Activated T-cell treated with anti-CD3 and anti-CD28 coated beads, Interleukin-2, amount 50 U/mL, for 24 hours (primary cell): ENCODE measurements at places on chromosomes 1 and 21.

GRCh38 chr1:218374401-218375353, 29.5 kb downstream of the TGFB2 start:
- H3K27ac ChIP-seq = no peak overlapping the region
- no peak for DNase-seq
- no peaks in the 10 kb centered on the region for H3K36me3 ChIP-seq
- peaks cover 26% of the 10 kb centered on the region for H3K4me1 ChIP-seq
- peaks cover 78% of the 10 kb centered on the region for H3K27me3 ChIP-seq
- H3K4me3 ChIP-seq = no peak overlapping the region

DNA sequence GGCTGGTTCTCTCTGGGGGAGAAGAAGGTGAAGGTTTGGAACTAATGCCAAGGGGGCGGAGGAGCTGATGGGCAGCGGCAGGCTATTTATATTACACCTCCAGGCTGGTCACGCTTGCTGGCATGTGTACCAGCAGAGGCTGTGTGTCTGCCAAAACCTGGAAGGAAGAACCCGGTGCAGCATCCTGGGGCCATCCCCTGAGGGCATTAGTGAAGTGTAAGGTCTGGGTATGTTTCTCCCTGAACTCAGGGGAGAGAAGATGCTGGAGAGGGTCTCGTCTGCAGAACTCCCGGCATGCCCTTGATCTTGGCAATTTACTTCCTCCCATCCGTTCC, 5.3 kb downstream of the DISP3 start:
- no peaks in the 10 kb centered on the region for H3K36me3 ChIP-seq
- no peak for DNase-seq
- H3K4me3 ChIP-seq = no peak overlapping the region
- peaks cover 65% of the 10 kb centered on the region for H3K27me3 ChIP-seq
- H3K27ac ChIP-seq = no peak overlapping the region

GRCh38 chr1:54360165-54361005, 45.8 kb downstream of the SSBP3 start:
- H3K4me3 ChIP-seq = no peak overlapping the region
- no peak for DNase-seq
- H3K27me3 ChIP-seq = no peaks in the 10 kb centered on the region
- peak overlapping the region; percentile 73 for H3K27ac ChIP-seq
- peaks cover 13% of the 10 kb centered on the region for H3K36me3 ChIP-seq
- H3K4me1 ChIP-seq = peaks cover 95% of the 10 kb centered on the region

GRCh38 chr1:110786802-110787327, 86.1 kb upstream of the CD53 start:
- peak overlapping the region; percentile 45 for H3K27ac ChIP-seq
- no peaks in the 10 kb centered on the region for H3K27me3 ChIP-seq
- peaks cover 2% of the 10 kb centered on the region for H3K36me3 ChIP-seq
- DNase-seq = no peak

DNA sequence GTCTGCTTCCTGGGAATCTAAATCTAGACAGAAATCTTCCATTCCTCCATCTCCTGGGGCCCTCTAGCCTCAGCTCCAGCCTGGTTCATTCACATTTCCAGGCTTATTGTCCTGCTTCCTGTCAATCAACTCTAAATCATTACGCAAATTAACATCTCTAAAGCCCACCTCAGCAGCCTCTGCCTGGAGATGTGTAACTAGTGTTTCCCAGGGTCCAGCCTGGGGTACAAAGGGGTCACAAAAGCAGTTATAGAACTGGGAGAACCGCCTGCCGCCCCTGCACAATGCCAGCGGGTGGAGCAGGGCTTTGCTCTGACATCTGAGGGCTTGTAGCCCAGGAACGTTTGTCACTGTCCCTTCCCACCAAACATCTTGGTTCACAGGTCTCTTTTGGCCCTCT, 373.5 kb downstream of the RRAGC start:
- DNase-seq = no peak
- H3K36me3 ChIP-seq = no peaks in the 10 kb centered on the region
- peaks cover 34% of the 10 kb centered on the region for H3K27me3 ChIP-seq
- no peaks in the 10 kb centered on the region for H3K4me1 ChIP-seq

GRCh38 chr1:193525917-193526710, 339.7 kb upstream of the B3GALT2 start:
- no peaks in the 10 kb centered on the region for H3K27me3 ChIP-seq
- peaks cover 2% of the 10 kb centered on the region for H3K4me1 ChIP-seq
- H3K4me3 ChIP-seq = no peak overlapping the region
- no peaks in the 10 kb centered on the region for H3K36me3 ChIP-seq

GRCh38 chr1:185207170-185207569, 50.2 kb downstream of the SWT1 start:
- H3K4me3 ChIP-seq = no peak overlapping the region
- H3K4me1 ChIP-seq = no peaks in the 10 kb centered on the region
- no peak overlapping the region for H3K27ac ChIP-seq
- DNase-seq = no peak

DNA sequence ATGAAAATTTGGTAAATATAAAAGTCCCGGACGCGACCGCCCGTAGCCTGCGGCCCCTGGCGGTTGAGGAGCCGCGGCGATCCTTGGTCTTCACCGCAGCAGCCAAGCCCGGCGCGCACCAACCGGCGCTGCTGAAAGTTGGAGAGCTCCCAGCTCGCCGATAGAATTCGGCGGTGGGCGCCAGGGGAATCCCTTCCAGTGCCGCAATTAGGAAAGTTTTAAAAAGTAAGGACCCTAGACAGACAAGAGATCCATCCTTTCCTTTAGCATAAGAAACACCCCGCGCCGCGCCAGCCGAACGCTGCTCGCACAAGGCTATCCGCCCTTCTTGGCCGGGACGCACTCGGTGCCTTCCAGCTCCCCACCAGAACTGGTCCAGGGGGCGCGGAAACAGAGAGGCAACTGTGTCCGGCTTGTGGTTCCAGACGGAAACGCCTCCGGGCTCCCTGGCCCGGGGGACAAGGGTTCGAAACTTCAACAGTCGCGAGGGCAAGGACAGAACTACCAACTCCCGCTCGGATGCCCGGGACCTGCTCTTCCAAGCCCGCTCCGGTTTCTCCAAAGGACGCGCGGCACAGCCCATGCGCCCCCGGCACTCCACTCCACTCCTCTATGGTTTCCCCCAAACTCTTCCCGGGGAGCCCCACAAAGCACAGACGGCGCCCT, 1.7 kb downstream of the FAM78B start:
- peak; percentile 47 for DNase-seq
- H3K27ac ChIP-seq = no peak overlapping the region
- H3K27me3 ChIP-seq = peaks cover 72% of the 10 kb centered on the region
- H3K36me3 ChIP-seq = no peaks in the 10 kb centered on the region
- peaks cover 34% of the 10 kb centered on the region for H3K4me1 ChIP-seq

DNA sequence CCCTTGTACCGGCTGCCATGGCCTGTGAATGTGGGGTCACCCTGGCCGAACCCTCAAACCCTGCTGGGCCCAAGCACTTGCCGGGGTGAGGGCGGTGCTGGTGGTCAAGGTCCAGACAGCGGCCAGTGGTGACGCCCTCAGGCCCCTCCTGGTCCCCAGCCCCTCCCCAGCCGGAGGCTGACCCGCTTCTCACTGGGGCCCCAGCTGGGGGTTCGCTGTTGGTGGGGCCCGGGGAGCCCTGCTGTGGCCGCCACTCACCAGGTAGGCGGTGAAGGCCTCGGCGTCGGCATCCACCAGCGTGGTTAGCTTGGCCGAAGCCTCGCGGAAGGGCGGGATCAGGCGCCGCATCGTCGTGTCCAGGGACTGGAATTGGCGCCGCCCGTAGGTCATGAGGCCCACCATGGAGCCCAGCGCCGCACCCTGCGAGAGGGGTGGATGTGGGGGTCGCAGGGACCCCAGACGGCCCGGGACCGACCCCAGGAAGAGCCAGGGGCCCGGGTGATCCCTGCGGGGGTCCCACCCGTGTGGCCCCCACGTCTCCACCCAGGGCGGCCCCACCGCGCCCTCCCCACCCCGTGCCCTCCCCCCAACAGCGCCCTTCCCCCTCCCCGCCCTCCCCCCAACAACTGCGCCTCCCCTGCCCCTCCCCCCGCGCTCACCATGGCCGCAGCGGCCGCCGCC, 10.1 kb downstream of the FTCD start:
- no peaks in the 10 kb centered on the region for H3K27me3 ChIP-seq
- H3K27ac ChIP-seq = no peak overlapping the region
- no peaks in the 10 kb centered on the region for H3K36me3 ChIP-seq
- H3K4me1 ChIP-seq = peaks cover 14% of the 10 kb centered on the region
- DNase-seq = no peak

DNA sequence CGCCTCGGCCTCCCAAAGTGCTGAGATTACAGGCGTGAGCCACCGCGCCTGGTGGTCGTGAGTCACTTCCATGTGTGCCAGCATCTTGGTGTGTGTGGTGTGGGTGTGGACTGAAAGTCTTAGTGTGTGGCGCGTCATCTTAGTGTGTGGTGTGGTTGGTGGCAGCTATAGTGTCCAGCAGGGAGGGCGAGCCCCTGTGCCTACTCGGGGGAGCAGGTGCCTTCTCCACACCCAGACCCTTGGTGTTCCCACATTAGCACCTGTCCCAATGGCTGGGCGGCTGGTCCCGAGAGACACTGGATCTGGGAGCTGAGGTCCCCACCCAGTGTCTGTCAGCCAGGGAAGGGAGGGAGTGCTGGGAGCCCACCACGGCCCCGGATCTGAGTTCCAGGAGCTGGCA, 2.8 kb downstream of the SCNN1D start:
- peaks cover 5% of the 10 kb centered on the region for H3K4me1 ChIP-seq
- H3K27ac ChIP-seq = no peak overlapping the region
- H3K27me3 ChIP-seq = no peaks in the 10 kb centered on the region
- no peak overlapping the region for H3K4me3 ChIP-seq

DNA sequence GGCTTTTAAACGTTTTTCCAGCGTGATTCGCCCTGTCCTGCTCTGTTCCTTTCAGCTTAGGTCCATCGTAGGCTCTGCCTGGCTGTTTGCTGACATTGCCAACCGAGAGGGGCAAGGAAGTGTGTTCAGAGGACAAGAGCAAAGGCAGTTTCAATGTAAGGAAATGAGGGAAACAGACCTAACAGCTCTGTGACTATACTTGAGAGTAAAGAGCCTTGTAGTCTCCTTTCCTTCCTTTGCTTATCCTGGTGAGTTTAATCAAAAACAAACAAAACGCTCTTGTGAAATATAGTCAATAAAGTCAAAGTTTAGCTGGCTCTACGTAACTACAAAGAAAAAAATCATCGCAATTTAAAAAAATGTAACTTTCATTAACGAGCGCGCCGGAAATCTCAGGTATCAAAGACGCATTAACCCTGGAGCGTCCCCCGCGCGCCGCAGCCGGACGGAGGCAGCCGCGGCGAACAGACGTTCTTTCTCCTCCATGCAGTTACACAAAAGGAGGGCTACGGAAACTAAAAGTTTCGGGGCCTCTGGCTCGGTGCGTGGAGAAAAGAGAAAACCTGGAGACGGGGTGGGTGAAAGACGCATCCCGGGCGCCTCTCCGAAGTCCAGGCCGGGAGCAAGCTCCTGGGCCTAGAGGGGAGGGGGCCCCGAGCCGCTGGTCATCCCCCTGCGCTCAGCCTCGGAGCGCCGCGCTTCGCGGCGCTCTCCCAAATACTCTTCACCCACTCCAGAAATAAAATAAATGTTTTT, 617 bp upstream of the ADGRL2 start:
- H3K27me3 ChIP-seq = peaks cover 58% of the 10 kb centered on the region
- peaks cover 5% of the 10 kb centered on the region for H3K4me1 ChIP-seq
- H3K36me3 ChIP-seq = no peaks in the 10 kb centered on the region
- no peak overlapping the region for H3K27ac ChIP-seq
- no peak overlapping the region for H3K4me3 ChIP-seq

DNA sequence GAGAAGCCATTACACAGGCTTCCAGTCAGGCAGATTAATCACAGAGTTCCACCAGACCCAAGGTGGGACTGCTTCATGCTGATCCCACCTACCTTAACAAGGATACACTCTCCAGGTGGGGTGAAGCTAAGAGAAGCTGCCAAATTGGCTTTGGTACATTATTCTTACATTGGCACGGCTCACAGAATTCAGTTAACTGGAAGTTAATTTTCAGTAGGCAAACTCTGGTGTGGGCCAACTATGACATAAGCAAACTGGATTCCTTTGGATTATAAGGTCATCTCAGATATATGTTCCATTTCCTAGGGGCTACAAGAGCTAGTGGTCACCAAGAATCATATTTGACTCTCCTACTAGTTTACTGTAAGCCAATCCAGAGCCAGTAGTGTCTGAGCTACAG, 448.8 kb upstream of the BEND5 start:
- DNase-seq = no peak
- no peaks in the 10 kb centered on the region for H3K36me3 ChIP-seq
- H3K4me3 ChIP-seq = no peak overlapping the region
- no peak overlapping the region for H3K27ac ChIP-seq

DNA sequence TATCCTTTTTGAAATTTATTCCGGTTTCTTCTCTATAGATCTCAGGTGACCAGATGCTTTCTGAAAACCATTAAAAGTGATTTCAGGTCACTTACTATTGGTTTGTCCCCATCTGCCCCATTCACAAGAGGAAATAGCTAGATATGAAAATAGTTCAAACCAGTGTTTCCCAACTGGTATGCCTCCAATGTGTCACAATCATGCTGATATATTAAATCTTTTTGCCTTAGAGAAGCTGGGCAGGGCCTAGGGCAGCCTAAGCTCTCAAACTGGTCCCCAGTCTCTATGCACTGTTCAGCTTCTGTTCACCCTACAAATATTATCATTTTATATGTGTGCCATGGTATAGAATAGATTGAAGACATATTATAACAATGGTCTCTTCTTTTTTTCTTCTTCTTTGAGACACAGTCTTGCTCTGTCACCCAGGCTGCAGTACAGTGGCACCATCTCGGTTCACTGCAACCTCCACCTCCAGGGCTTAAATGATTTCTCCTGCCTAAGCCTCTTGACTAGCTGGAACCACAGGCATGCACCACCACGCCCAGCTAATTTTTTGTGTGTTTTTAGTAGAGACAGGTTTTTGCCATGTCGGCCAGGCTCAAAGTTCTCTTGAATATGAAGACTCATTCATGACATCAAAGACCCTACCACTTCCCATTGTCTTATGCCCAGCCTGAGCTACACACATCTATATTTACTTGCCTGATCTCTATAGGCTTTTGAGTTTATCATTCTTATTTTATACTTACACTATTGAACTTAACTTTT, 15.7 kb downstream of the PTPN22 start:
- no peaks in the 10 kb centered on the region for H3K27me3 ChIP-seq
- H3K4me3 ChIP-seq = no peak overlapping the region
- H3K4me1 ChIP-seq = peaks cover 35% of the 10 kb centered on the region
- H3K36me3 ChIP-seq = peaks cover 86% of the 10 kb centered on the region
- H3K27ac ChIP-seq = peak overlapping the region; percentile 31

DNA sequence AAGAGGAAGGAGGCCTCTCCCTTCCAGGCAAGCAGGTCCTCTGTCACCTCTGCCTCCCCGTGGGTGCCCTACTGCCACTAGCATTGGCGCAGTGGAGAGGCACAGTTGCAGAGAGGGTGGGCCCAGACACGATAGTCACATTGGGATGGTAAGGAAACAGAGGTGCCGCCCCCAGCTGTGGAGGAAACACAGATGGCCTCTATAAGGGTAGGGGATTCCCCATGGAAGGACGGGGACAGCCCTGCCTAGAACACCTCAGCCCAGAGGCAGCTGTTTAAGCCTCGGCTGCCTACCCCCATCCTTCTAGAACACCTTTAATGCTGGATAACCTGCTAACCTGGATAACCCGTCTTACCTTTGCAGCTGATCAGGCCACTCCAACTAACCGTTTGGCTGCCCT, 65.7 kb upstream of the CNTN2 start:
- no peaks in the 10 kb centered on the region for H3K36me3 ChIP-seq
- H3K27me3 ChIP-seq = peaks cover 34% of the 10 kb centered on the region
- H3K27ac ChIP-seq = no peak overlapping the region
- DNase-seq = no peak
- H3K4me3 ChIP-seq = no peak overlapping the region
